ENCODE measurements at places on chromosomes 12 and 14.

DNA sequence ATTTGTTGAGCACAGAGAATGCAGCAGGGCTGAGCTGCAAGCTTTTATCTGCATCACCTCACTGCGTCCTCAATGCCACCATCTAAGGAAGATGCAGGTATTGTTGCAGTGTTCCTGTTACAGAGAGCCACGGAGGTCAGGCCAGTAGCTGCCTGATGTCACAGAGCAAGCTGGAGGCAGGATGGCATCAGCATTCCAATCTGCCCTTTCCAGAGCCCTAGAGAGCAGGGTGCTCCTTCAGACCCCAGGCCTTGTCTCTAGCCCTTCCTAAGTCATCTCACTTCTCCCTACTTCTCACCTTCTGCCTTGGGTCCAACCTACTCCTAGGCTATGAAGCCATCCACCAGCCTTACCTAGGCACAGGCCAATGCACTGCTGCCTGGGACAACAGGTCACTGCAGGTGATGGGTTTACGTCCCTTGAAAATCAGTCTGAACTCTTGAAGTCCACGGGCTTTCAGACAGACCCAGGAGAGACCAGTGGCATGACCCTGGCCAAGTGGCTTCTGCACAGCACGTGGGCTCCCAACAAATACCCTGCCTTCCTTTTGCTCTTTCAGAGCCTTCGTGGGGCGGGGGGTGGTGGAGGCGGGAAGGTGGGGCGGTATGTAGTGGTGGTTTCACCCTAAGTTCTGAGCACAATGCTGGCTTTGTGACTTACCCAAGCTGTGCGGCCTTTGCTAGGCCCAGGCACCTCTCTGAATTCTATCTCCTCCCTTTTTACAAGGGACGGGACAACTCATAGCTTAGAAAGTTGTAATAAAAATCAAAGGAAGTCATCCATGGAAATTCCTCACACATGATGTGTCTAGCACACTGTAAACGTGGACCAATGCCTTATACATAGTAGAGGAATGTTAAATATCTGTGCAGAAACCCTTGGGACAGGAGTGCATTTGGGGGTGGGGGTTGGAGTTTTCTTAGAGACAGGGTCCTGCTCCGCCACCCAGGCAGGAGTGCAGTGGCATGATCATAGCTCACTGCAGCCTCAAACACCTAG is 136.0 kb downstream of the KSR2 start:
- no peak for DNase-seq

DNA sequence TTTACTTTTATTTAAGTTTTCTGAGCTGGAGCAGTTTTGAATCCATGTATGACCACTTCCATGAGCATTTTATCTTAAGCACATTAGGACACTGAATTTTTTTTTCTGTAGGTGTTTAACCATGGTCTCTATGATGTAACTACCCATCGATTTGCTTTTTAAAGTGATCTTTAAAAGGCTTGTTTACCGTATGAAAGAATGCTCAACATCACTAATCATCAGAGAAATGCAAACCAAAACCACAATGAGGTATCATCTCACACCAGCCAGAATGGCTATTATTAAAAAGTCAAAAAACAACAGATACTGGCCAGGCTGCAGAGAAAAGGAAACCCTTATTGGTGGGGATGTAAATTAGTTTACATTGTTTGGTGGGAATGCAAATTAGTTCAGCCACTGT is 23.0 kb downstream of the GLRX5 start:
- no peak for DNase-seq

DNA sequence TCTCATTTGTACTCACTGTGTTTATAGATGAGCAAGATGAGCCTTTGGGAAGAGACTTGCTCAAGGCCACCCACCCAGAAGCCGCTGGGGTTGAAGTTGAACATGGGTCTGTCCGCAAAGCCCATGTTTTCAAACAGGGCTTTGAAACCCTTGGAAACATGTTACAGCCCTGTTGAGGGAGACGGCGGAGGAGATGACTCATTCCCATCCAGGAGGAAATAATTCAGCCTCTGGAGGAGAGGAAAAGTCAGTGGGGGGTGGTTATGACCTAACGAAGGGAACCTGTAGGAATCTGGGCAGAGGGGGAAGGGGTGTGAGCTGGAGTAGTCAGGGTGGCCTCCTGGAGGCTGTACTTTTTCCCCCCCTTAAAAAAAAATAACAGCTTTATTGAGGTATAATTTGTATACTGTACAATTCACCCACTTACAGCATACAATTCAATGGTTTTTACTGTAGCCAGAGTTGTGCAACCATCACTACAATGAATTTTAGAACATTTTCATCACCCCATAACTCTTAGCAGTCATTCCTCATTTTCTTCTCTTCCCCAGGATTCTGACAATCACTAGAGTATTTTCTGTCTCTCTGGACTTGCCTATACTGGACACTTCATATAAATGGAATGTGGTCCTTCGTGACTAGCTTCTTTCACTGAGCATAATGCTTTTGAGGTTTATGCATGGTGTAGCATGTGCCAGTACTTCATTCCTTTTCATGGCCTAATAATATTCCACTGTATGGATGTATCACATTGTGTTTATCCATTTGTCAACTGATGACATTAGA is 1.9 kb upstream of the RIN3 start:
- DNase-seq, result no peak

- DNase-seq, result no peak
Measured at GRCh38 chr12:57868851-57869268, 22.3 kb upstream of the CTDSP2 start.

DNA sequence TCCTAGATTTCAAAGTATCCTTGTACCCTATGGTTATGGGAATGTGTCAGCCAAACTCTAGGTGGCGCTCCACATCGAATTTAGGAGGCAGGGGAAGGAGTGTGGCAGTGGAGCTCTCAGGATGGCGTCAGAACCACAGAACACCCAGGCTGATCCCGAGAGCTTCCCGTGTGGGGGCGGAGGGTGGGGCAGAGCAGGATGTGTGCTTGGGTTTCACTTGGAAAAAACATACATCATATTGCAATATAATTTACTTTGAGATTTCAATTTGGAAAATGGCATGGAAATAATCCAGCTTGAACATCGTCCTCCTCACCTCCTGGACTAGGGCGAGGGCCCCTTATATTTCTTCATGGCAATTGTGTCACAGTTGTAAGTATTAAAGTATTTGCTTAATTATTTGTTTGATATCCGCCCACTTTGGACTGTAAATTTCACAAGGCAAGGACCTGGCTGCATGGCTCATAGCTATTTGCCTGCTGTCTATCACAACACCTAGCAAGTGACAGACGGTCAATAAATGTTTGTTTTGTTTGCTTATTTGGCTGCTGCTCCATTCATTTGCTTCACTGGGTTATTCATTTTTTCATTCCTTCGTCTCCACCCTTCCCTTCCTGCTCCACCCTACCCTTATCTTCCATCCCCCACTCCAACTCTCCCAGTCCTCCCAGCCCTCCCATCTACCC is 221.5 kb upstream of the HMGA2 start:
- DNase-seq, result no peak

Data from CD8-positive, alpha-beta T cell (primary cell).